ENCODE measurements at places on chromosomes 5 and 9. TPM values are rescaled to one million over a fixed set of nuclear protein-coding genes. Genes with fewer than 3 reads are reported as not detected.

Gene SHISAL2B
- total RNA-seq: not detected

Gene TMCO6
- total RNA-seq: 4.1 TPM

DNA sequence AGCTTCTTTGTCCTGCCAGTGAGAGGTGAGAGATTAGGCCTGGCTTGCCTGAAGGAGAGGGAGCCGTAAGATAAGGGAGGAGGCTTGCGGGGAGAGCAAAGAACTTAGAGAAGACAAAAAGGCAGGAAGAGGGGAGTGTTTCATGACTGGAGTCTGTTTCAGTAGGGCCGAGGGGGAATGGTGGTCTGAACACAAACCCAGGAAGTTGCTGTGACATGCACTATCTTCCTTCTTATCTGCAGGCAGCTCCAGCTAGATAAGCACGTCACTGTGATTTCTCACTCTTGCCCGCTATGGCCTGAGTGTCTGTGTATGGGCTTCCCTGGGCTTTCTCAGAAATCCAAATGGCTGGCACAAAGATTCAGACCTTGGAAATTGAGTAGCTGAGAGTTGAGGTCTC lies 307.5 kb upstream of the CLINT1 start:
- no peak overlapping the region for H3K27ac ChIP-seq
- DNase-seq: no peak
- no peaks in the 10 kb centered on the region for H3K36me3 ChIP-seq
- H3K27me3 ChIP-seq: no peaks in the 10 kb centered on the region

GRCh38 chr9:106593201-106593600 lies 269.8 kb upstream of the ZNF462 start:
- H3K27ac ChIP-seq: no peak overlapping the region
- no peaks in the 10 kb centered on the region for H3K4me1 ChIP-seq
- no peaks in the 10 kb centered on the region for H3K27me3 ChIP-seq
- no peak overlapping the region for H3K4me3 ChIP-seq
- no peak for DNase-seq
- no peaks in the 10 kb centered on the region for H3K36me3 ChIP-seq

All from stomach (tissue), 19 donors.